ENCODE measurements at places on chromosomes 5 and 9.

DNA sequence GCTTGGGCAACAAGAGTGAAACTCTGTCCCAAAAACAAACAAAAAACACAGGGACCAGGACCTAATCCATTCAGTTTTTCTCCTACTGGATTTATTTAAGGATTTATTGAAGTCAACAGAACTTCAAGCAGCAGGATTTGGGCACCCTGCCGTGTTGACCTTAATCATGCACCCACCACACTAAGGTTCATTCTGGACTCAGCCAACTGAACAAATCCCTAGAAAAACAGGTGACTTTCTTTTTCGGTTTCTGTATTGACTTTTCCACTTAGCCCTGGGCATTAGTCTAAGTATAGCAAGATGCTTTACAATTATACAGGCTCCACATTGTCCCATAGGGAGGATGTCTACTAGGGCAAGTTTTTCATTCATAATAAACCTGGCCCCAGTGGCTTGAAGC is 30.0 kb downstream of the ZNF131 start:
- DNase-seq, result no peak

DNA sequence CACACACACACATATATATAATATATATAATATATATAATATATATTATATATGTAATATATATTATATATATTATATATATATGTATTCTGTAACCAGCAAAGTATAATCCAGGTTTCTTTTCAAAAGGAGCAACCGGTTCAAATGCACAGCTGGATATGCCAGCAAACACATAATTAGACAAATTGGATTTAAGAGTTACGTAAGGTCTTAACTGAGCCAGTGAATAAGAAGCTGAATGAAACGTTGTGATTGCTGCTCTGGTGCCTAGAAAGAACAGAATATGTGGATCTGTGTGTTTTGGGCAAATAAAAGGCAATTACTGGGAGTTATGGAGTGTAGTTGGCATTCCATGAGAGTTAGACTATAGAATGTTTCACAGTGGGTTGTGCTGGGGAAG is 178.1 kb downstream of the SLF1 start:
- DNase-seq, result no peak

DNA sequence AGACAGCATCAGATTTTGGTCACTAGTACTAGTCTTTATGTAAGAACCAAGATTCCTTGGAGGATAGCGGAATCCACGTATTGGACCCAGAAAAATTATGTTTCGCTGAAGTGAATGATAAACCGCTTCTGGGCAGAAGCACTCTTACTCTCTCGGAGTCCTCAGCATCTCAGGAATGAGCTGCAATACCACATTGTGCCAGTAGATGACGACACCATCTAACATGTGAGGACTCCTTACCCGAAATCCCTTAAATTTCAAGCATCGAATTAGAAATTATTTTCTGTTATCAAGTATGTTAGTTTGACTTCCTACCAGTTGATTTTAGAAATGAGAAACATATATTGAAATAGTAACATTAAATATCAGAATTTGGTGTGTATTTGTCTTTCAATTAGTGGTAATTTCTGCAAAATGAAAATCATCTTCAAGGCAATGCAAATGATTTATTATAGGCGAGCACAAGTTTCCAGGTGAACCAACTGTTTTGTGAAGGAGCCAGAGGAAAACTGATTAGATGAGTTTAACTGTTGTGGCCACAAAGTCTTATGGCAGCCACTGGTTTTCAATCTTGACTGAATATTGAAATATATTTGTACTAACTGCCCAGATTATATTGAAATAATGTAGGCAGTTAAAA is 66.0 kb upstream of the CAMK4 start:
- peak; percentile 81 for DNase-seq

- DNase-seq, result no peak
These were observed 103.6 kb downstream of the GTF3C4 start for GRCh38 chr9:132773764-132774339.

- DNase-seq, result no peak
These were observed 87.4 kb upstream of the TBC1D2 start for GRCh38 chr9:98342820-98343210.

DNA sequence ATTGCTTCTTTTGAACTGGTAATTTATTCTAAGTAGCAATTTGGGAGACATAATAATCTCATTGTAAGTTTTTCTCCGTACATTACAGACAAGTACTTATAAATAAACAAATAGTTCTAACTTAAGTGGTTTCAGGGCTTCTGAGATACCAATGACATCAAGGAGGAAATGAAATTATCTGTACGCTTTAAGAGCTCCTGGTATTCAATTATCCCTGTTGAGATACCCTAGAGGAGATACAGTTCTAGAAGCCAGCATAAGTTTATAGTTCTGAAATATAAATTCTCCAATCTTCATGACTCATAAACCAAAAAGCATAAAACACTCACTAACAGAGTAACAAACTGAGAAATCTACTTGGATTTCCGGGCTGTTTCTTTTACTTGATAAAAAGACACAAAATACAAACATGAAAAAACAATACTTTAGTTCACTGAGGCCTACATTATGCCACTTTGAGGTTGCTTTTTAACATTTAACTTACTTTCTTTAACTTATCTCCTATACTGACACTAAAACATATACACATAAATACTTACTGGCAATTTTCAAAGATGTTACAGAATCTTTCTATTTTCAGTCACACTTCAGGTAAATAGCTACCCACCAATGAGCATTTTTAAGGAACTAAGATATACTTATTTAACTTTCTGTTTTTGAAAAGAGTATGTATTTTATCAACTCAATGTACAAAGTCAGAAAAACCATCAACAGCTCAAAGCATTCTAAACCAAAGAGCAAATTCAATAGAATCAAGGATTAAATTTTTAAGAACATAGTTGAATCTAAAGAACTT is 7.5 kb downstream of the DCTN4 start:
- no peak for DNase-seq

GRCh38 chr9:21144603-21145002 is 3.0 kb upstream of the IFNW1 start:
- peak; percentile 10 for DNase-seq
